ENCODE measurements at places on chromosomes 1 and 21. TPM values are rescaled to one million over a fixed set of nuclear protein-coding genes. Genes with fewer than 3 reads are reported as not detected.

DNA sequence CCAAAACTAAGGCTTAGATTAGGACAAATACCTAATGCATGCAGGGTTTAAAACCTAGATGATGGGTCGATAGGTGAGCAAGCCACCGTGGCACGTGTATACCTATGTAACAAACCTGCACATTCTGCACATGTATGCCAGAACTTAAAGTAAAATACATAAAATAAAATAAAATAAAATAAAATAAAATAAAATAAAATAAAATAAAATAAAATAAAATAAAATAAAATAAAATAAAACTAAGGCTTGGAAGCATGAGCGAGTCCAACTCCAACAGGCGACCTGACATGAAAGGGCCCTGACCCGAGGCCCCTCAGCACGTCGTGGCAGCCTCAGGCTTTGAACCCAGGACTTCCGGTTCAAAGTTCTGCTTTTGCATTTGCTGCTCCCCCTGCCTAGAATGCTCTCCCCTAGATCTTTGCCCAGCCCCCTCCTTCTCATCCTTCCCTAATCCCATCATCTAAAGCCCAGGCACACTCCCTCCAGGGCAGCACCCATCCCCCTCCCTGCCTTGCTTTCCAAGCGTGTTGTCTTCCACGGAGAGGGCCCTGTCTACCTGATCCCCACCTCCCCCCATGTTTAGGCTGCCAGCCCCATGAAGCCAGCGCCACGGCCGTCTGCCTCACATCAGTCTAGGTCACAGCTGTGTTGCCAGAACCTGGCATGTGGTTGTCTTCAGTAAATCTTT, 64.3 kb downstream of the TAS1R2 start:
- no peak for DNase-seq

The CAPN9 gene
- 0.54 TPM for polyA plus RNA-seq

DNA sequence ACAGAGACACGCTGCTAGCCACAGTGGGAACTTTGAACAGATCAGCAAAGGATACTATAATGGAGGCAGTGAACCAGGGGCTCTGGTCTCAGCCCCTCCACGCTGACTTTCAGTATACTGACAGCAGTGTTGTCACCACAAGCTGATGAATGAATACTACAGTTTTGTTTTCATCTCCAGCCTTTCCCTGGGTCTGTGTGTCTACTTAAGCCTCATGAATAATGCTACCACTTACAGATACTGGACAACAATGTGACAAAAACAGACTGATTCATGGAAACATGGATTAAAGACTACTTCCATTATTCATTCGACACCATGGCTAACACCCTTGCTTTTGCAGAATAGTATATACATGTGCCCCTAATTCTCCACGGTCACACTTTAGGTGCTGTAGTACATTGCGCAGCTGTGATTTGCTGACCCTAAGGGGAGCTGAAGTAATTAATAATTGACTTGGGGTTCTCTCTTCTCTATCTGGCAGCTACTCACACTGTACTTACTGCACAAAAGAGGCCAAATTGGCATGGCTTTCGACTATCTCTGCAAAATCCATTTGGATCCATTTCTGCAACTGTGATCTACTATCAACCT, 203.2 kb upstream of the LYPLAL1 start:
- DNase-seq: no peak

DNA sequence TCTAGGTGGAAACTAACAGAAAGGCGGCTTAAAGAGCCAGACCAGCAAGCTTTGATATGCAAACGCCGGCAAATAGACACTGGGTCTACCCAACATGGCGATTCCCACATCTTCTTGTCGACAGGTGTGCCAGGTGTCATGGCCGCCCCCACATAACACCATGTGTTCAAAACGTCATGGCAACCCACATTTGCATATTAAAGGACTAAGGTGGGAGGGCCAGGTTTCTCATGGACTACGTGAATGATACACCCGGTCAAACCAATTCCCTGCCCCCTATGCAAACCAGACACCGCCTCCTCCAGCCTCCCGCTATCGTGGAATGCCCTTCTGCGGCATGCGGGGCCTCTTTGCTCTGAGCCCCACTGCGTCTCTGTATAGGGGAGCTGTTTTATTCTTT, 41.3 kb downstream of the ICOSLG start:
- DNase-seq: no peak

GRCh38 chr1:241776911-241777310, 71.1 kb upstream of the EXO1 start:
- no peak for DNase-seq

The NLRP3 gene
- 1.2 TPM for polyA plus RNA-seq

DNA sequence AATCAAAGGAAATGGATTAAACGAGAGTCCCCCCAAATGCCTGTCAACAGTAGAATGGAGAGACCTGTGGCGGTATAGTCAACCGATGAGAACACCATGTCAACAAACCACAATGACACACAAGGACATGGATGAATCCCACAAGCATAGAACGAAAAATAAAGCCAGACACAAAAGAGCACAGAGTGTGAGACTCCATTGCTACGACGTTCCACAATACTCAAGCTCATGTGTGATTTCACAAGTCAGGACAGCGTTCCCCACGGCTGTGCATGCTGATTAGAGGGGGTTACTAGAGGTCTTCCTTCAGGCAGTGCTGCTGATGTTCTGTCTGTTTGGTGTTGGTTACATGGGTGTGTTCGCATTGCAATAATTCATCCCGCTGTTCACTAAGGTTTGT, 5.8 kb upstream of the PLA2G2D start:
- no peak for DNase-seq

- no peak for DNase-seq
Measured at GRCh38 chr21:39869141-39869818, 2.0 kb downstream of the PCP4 start.

DNA sequence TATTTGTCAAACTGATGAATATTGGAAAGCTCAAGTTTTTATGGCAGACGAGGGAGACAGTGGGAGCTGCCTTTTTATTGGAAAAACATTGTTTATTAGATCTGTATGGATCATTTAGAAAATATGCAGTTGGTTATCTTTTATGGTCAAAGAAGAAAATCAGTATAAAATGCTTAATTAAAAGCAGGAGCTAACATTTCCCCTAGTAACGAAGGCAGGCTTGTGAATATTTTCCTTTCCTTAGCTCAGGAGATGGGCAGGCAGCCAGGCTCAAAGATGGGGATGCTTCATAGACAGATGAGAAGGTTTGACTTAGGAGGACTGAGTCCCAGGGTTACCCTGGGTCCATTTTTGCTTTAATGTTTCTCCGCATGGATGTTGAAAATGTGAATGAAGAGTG, 26.0 kb downstream of the ROR1 start:
- DNase-seq: no peak

- no peak for DNase-seq
Measured at GRCh38 chr1:156922986-156923669, 2.7 kb downstream of the LRRC71 start.
